ENCODE measurements at places on chromosomes 3 and 15.

DNA sequence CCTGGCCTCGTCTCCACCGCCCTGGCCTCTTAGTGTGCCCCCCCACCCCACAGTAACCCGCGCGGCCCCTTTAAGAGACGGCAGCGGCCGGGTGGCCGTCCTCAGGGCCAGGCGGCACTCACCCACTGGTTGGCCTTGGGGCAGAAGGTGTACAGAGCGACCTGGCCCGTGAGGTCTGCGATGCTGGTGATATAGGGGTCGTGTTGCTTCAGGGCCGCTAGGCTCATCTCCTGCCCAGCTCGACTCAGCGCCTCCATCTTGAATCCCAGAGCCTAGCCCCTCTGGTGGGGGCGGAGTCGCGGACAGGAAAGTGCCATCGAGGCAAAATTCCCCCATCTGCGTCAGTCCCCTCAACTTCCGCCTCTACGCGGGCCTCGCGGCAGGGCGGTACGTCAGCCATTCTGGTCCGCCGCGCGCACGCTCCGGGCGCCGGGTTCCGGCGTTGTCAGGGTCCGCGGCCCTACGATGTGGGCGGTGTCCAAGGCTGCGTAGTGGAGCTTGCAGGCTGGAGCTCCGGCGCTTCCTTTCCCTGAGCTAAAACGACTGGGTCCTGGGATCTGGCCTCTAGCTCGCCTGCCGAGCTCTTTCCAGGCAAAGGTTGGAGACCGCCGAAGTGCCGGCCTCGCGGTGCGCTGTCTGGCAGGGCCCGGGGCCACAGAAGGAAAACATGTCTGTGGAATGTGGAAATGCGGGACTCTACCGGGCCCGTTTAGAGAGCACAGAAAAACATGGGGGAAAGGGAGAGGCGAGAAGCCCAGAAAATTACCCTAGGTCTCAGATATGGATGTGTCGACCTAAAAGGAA, at the start of gene DCP1A:
TSS of gene DCP1A (minus strand) at position 283 of the 804 bp plus-strand sequence. CDS start at position 257, 26 bp downstream.
- peak; percentile 92 for DNase-seq

DNA sequence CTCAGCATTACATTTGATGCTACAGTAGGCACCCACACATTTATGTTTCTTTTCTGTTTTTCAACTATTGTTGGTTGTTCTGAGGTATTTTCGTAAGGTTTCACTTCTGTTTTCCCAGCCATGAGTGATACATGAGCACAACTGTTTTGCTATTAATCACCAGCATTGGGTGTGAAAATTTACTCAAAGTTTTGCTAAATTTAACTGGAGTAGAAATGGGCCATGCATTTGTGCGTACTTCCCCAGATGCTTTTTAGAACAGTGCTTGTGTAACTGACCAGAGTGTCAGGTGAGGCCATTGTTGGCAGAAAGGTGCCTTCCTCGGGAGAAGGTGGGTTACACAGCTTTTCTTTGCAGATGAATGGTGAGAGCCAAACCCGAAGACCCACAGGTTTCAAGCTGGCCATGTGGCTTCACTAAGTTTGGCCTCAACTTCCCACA, 70.4 kb downstream of the ST6GAL1 start:
- no peak for DNase-seq

- DNase-seq = no peak
Observed at GRCh38 chr3:132927896-132928295, 110.3 kb upstream of the TMEM108 start.

GRCh38 chr3:1787094-1787493, 311.6 kb upstream of the CNTN4 start:
- DNase-seq = no peak

- no peak for DNase-seq
Observed at GRCh38 chr3:121649645-121650044, 11.1 kb downstream of the HCLS1 start.

DNA sequence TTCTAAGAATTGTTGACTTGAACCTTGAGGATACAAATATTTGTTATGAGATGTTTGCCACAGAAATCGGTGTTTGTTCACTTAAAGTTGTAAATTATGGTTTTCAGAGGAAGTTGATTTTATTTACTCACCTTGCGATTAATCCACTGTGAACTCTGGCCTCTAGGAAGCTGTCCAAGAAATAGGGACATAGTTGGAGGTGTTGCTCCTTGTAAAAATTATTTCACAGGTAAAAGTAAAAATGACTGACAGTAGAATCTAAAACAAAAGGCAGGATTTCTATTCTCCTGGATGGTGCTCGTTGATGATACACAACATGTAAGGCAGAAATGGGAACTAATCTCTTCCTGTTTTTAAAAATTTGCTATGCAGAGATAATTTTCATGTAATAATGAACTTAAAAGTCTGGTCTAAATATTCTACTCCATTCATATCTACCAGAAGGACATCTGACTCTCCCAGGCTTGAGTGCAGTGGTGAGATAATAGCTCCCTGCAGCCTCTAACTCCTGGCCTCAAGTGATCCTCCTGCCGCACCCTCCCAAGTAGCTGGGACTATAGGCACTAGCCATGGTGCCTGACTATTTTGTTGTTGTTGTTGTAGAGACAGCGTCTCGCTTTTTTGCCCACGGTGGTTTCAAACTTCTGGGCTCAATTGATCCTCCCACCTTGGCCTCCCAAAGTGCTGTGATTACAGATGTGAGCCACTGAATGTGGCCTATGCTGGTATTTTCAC, 17.1 kb upstream of the LZTFL1 start:
- DNase-seq = no peak

DNA sequence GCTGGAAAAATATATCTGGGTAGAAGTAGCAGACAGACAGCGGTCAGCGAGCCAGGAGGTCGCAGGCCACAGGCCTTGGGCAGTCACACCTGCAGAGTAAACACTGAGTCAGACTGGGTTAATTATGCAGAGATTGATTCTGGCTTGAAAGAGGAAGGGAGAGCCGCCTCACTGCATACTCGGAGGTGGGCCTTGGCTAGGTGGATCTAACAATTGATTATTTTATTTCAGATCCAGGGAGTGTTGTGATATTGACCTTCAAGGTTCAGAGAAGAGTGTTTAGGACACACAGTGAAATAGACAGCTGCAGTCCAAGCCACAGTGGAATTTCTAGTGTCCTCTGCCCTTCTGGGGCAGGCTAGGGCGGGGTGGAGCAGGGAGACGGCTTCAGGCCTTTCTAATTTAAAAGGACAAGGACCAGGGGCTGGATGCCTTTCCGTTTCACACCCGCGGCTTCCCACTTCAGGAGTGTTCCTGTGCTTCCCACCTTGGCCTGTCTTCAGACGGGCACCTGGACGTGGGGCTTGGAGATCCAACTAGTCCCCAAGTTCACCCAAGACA, 237.3 kb downstream of the XXYLT1 start:
- no peak for DNase-seq

DNA sequence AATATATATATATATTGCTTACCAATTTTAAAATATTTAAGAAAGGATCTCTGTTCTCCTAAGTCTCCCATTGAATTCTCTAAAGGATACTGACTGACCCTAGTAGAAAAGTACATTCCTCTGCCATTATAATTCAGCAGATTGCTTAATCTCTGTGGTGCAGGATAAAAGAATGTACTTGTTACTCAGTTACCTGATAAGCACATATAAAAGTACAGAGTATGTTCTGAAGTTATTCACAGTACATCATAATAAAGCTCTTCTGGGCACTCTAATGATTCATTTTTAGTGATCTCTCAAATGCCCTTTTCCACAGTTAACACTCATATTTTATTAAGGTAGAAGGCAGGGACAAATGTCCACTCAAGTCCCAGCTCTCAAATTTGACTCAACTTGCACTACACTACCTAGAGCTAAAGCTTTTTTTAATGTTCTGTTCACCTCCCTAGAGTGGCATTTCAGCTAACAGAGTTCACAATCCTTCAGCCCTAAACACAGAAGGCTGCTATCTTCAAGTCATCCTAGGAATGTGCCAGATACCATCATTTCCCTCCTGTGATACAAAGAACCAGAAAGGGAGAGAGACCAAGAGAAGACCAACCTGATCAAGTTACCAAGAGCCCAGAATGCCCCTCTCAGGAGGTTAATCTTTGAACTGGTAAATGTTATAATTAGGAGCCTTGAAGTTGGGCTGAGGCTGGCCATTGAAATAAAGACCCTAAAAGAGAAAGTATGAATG, 53.3 kb downstream of the MEIS2 start:
- DNase-seq = no peak

- no peak for DNase-seq
Observed at GRCh38 chr15:99826157-99826780, 93.0 kb upstream of the LYSMD4 start.

DNA sequence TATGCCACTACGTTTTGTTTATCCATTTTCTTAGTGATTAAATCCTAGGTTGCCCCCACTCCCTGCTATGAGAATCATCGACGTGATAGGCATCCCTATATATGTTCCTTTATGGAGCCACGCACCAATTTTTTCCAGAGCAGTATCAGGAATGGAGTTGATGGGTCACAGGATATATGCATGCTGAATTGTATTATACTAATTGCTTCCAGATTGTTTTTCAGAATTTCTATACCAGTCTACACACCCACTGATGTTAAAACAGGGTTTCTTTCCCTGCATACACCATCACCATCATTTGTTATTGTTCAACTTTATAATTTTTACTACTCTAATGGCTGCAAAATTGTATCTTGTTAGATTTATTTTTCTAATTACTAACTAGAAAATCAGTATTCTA, 100.1 kb upstream of the MRPS22 start:
- no peak for DNase-seq

- DNase-seq = no peak
Observed at GRCh38 chr3:130916507-130917167, 22.8 kb downstream of the ATP2C1 start.

DNA sequence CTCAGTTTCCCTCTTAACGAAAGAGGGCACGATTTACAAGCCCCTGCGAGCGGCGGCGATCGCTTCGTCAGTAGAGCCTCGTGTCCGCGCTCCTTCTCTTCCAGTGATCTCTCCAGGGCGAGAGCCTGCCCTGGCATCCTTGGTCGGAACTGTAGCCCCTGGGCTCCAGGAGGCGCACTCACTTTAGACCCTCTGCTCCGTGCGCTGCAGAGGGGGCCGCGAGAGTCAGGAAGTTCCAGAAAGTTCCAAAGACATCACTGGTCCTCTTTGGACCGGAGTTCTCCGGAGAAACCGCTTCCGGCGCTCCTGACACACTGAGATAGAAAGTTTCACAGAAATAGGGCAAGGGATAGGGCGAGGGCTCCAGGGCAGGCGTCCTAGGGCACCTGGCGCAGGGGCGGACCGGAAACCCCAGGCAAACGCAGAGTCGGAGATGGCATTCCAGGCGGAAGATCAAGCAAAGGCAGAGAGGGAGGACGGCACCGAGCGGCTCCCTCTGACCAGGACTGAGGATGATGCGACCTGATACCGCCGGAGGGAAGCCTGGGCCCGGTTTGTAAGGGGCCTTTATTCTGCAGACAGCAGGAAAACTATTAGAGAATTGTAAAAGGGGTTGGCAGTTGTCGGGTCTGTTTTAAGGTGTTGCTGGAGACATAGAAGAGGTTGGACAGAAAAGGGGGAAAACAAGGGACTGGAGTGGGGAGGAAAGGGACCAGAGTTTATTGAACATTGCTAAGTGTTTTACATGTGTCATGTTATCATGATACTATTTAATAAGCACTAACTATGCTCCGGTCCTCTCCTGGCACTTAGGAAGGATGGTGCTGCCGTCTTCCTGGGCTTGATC, 1.3 kb upstream of the CPEB1 start:
- no peak for DNase-seq

GRCh38 chr3:50516440-50516871, 13.0 kb upstream of the CACNA2D2 start:
- DNase-seq = no peak

- DNase-seq = no peak
Observed at GRCh38 chr3:184965639-184966430, 153.9 kb downstream of the VPS8 start.

DNA sequence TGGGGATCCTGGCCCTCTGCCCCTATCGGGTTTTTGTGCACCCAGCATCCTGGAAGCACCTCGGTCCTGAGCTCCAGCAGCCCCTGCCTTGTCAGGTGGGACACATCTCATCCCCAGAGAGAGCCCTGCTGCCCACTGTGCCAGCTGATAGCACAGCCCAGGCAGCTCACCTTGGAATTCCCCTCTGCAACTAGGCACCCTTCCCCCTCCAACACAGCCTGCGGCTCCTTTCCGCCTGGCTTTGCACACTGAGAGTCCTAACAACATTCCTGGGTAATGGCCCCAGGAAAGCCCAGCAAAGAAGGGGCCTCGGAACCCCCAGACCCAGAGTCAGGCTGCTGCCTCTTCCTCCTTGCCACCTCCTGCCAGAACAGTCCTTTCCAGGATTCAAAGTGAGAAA, 5.9 kb downstream of the HCN4 start:
- DNase-seq = no peak

- DNase-seq = no peak
Observed at GRCh38 chr3:9638155-9638554, 11.2 kb upstream of the MTMR14 start.

GRCh38 chr3:32401126-32401525, 9.5 kb downstream of the CMTM7 start:
- no peak for DNase-seq

GRCh38 chr15:85963262-85963760, 116.4 kb upstream of the AGBL1 start:
- no peak for DNase-seq

- no peak for DNase-seq
Observed at GRCh38 chr15:49045751-49046219, 461 bp downstream of the SECISBP2L start.

GRCh38 chr3:38154625-38155255, 10.6 kb upstream of the OXSR1 start:
- no peak for DNase-seq

DNA sequence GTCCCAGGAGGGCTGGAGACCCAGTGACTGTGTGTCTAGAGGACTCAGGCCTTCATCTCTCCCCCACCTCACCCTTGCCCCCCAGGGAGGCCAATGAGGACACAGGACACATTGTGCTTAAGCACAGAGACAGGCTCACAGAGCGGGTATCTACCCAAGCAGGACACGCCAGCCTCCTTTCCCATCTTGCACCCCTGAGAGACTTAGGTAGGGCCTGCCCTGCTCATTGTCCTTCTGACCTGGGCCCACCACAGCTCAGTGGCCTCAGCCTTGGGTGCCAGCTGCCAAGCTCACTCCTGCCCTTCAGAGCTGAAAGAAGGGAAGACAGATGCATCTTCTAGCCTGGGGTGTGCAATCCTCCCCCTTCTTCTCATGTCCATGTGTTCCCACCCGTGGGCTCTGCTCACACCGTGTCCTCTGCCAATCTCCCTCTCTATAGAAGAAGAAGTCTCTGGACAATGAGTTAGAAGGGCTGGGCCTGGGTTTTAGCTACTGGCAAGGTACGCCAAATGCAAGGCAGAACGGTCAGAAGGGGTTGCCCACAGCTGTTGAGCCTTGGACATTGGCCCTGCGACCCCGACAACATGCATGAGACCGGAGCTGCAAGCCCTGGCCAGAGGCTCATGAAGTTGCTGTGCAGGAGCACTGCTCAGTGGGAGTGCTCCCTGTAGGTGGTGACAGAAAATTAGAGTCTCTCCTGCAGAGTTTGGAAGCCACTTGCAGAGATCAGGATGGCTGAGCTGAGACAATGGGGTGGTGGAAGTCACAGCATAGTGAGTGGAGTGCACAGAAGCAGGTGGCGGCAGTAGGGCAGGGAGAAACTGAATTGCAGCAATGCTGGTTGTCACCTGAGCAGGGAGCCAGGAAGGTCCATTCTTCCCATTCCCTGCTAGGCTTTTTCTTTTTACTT, 32.8 kb downstream of the ACSBG1 start:
- DNase-seq = no peak

All from AG09319 (cell line).